Gastrocnemius medialis (tissue), 4 donors: ENCODE measurements at places on chromosomes 12 and 14. TPM values are rescaled to one million over a fixed set of nuclear protein-coding genes. Genes with fewer than 3 reads are reported as not detected.

RAP1B gene
- 93.8 TPM for total RNA-seq

IFT81 gene
- 3.3 TPM for total RNA-seq

PKP2 gene
- total RNA-seq, result 7.2 TPM

DBX2 gene
- 0.11 TPM for total RNA-seq

ERBB3 gene
- 1.0 TPM for total RNA-seq

SYNE3 gene
- 5.3 TPM for total RNA-seq

IFI27 gene
- total RNA-seq, result 179 TPM

DNA sequence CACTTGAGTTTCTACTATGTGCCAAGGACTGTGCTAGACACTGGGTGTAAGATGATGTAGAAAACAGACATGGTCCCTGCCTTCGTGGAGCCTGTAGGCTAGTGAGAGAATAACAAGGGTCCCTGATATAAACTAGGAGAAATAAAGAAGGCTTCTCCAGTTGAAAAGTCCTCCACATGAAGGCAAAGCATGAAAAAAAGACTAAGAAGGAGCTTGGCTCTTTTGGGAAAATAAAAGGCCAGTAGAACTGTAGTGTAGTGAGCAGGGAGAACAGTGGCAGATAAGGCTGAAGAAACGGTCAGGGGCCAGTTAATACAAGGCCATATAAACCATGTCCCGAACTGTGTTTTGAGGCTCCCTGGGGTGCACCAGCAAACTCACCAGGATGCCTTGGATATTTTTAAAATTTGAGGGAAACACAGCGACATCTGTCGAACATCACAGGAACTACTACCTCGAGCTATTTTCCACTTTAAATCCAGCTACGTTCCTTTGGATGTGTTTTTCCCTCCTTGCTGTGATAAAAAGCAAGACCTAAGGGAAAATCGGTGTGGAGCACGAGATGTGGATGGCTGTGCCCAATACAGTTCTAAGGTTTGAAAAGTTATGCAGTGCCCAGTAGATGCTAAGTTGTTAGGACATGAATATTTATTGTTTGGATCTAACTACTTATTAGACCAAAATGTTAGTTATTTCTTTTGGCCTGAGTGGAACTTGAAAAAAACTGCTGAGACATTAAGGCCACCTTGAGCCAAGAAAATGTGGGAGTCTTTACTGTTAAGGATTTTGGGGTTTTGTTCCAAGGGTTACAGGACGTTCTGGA, 8.5 kb upstream of the CFL2 start:
- DNase-seq, result peak; percentile 28

DNA sequence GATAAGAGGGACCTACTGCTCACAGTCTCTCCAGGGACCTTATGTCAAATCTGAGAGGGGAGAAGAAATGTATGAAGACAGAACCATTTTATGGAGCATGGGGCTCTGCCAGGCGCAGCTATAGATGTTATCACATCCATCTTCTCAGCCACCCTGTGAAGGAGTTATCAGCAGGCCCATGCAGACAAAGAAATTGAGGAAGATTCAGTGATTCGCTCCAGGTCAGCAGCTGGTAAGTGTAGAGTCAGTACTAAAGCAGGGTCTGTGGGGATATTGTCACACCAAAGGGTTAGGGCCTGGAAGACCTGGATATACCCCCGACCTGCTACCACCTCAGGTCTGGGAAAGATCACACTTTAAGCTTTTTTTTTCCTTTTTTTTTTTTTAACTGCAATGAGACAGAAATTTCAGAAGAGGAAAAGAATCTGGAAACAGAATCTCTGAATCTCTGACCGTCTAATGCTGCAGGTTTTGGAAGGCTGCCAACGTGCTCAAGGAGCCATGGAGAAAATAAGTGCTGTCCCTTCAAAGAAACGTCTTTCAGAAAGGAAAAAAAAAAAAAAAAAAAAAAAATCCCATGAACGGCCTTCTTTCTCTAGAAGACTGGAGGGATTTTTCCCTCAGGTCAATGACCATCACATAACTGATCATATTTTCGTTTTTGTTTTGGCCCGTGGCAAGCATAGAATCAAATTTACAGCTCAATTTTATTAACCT, 73.3 kb upstream of the PLEKHG7 start:
- no peak for DNase-seq

- DNase-seq, result no peak
These were observed 326.1 kb downstream of the FSCB start for GRCh38 chr14:44180975-44181374.

DNA sequence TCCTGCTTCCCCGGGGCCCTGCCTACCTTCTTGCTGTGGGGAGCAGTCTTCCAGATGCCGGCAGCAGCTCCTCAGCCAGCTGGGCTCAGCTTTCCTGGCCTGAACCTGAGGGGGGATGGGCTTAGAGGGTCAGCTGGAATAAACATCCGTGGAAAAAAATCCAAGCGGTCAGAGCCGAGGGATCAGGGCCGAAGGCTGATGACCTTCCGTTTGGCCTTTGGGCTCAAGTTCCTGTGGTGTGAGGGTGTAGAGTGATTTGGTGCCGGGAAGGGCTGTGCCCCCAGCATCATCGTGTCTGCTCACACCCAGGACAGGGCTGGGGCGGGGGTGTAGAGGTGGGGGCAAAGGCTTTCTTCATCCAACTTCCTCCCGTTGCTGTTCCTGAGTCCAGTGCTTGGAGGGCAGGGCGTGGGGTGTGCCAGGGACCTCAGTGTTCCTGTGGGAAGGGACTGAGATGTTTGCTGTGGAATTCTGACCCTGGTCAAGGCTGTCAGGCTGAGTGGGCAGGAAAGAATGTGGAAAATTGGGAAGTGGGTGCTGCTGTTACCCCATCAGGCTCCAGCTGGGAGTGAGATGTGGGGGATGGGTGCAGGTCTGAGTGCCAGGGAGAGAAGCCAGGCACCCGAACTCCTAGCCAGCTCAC, 2.6 kb downstream of the SMIM41 start:
- no peak for DNase-seq

DNA sequence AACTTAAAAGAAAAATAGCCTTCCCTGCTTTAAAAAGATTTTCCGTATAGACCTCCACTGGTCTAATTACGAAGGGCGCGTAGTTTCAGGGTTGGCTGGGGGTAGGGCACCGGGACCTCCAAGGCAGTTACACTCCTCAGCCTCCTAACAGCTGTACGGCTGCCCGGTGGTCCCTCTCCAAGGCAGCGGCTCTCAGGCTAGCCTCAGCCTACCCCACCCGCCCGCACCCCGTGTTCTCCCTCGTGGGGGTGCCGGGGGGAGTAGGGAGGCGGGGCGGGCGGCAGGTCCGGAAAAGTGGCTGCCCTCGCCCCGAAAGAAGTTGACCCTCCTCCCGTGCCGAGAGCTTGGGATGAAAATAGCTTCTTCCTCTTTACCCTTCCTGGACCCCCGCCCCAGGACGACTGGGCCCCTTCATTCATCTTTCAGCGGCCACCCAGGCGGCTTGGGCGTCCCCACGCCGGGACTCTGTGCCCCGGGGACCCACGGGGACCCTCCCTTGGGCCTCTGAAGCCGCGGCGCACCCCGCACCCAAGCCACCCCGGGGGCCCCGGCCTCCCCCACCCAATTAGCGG, 991 bp upstream of the RCOR1 start:
- peak; percentile 22 for DNase-seq

DNA sequence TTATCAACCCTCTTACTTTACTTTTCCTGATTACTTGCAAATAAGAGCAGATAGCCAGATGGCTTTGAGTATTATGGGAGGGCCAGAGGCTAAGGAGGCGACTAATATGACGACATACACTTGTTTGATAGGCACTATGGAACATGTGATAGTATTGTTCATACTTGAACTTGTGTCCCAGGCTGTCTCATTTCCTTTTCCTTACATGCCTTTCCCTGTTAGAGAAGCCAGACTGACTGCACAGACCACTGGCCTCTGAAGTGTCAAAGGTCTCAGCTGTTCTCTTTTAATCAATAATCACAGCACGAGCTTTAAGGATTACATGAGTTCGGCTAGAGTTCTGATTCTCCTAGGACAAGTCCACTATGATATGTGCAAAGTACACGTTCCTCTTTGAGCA, 326.0 kb downstream of the PRKD1 start:
- DNase-seq, result no peak

DNA sequence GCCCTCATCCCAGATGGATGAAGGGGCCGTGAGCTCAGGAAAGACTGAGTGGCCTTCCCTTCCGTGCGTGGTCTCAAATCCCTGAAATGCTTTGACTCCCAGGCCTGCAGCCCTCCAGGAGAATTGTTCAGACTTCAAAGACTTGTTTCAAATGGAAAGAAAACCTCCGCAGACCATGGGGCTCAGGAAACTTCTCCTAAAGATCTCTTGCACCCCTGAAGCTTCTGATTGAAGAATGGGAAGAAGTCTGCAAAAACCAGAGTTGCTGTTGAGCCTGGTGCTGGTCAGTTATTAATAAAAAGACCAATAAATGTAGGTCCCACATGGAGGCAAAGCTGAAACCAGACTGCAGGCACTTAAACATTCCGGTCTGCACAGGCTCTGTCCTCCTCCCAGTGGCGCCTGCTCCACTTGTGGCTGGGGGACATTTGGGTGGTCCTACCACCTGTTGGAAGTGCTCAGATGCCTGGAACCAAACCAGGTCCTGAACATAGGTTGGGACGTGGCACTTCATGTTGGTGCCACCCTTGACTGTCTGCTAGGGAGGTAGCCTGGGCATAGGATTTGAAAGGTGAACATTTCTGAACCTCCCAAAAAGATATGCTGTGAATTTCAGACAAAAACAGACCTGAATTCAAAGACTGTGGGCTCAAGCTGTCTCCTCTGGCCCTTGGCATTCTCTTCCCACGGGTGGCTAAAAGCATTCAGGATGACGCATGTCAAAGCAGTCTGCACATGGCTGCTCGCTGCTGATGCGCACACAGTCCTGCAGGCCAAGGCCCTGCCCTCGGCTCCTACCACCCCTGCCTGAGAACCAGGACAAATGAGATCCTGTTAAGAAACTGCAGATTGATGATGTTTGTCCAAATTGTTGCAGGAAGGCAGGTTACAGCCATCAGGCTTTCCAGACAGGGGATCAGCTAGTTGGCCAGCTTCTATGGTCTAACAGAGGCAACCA, 36.2 kb upstream of the MEG3 start:
- no peak for DNase-seq

- DNase-seq, result no peak
These were observed 153.9 kb downstream of the EMP1 start for GRCh38 chr12:13350381-13350780.

GRCh38 chr14:100994082-100994481, 90.6 kb upstream of the RTL1 start:
- DNase-seq, result no peak

- no peak for DNase-seq
These were observed 219.8 kb downstream of the SLC2A13 start for GRCh38 chr12:39886106-39886505.

- DNase-seq, result no peak
These were observed 2.3 kb downstream of the CCND2 start for GRCh38 chr12:4275870-4276301.
